Stimulated activated CD4-positive, alpha-beta T cell treated with anti-CD3 and anti-CD28 coated beads, Interleukin-15, amount 100 ng/mL, for 1 hour (primary cell): ENCODE measurements at places on chromosomes 4 and X.

GRCh38 chr4:133839326-133839725 is 362.3 kb downstream of the PABPC4L start:
- DNase-seq, result no peak

- no peak for DNase-seq
These were observed 13.7 kb downstream of the PFKFB1 start for GRCh38 chrX:54980334-54980733.

- DNase-seq, result no peak
These were observed 13.1 kb downstream of the SLC25A5 start for GRCh38 chrX:119481323-119481801.

GRCh38 chr4:168743601-168744000 is 246.7 kb downstream of the PALLD start:
- no peak for DNase-seq

- DNase-seq, result no peak
These were observed 208.1 kb upstream of the EOLA2 start for GRCh38 chrX:150146271-150146896.

GRCh38 chr4:68062501-68062900 is 67.2 kb downstream of the TMPRSS11F start:
- DNase-seq, result no peak

DNA sequence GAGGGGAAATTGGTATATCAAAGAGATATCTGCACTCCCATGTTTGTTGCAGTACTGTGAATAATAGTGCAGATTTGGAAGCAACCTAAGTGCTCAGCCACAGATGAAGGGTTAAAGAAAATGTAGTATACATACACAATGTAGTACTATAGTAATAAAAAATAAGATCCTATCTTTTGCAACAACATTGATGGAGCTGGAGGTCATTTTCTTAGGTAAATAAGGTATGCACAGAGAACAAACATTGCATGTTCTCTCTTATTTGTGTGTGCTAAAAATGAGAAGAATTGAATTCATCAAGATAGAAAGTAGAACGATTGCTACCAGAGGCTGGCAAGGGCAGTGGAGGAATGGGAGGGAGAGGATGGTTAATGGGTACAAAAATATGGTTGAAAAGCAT is 117.9 kb upstream of the TRAM1L1 start:
- DNase-seq, result no peak

GRCh38 chrX:131288738-131289511 is at the start of gene IGSF1:
Gene IGSF1 (minus strand): TSS chrX:131289306. CDS start chrX:131286674, 2,632 bp downstream.
- no peak for DNase-seq

GRCh38 chrX:134172588-134173259 is 64.3 kb upstream of the CCDC160 start:
- DNase-seq, result peak; percentile 6

GRCh38 chr4:155999725-156000124 is 46.1 kb upstream of the CTSO start:
- no peak for DNase-seq

DNA sequence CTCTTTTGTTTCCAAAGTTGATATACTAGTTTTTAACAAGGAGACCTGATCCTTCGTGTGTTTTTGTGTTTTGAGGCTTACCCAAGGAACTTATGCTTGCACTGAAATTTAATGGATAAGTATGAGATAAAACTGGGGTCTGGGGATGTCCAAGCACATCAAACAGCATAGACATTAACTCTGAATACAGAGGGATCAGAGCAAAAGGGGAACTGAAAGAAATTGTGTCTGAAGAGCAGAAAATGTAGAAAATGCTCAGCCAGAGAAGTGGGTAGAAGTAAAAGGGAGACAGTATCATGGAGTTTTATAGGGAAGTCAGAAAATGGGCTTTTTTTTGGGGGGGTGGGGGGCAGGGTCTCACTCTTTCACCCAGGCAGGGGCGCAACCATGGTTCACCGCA is 695.4 kb downstream of the ARAP2 start:
- DNase-seq, result no peak

GRCh38 chr4:181611033-181611711 is 632.0 kb upstream of the TENM3 start:
- no peak for DNase-seq

- no peak for DNase-seq
These were observed 211.1 kb upstream of the MAMLD1 start for GRCh38 chrX:150152036-150152435.

DNA sequence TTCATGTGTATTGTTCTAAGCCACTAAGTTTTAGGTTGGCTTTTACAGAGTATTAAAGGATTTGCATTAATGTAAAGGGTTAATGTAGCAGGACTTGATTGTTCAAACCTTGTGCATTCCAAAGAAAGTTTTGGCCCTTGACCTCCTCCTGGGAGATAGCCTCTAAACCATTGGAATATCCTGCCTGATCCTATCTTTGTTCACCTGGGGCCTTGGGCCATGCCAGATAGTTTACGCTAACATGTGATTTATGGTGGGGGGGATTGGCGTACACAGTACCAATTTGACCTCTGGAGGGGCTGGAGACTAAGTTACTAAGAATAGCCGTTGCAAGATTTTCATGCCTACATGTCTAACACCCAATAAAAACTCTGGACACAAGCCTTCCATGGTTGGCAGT is 1002.7 kb upstream of the PABPC4L start:
- no peak for DNase-seq

GRCh38 chr4:8446122-8446521 is 5.5 kb downstream of the TRMT44 start:
- DNase-seq, result no peak

GRCh38 chr4:67080046-67080557 is 465.2 kb downstream of the CENPC start:
- no peak for DNase-seq

DNA sequence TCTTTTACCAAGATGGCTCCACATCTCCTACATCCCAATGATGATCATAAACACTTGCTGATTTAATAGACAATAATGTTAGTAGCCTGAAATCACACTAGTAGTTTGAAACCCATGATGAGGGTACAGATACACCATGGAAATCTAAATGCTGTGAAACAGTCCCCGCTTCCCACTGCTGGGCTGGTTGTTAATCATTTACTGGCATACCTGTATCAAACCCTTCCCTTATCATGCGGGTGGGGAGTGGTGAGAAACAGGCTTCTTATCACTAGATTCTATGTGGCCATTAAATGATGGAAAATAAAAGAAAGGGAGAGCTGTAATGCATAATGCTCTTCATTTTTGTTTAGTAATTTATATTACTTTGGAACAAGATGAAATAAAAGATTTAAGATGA is 21.9 kb downstream of the MAOA start:
- no peak for DNase-seq

GRCh38 chrX:65755786-65756185 is 88.3 kb downstream of the MSN start:
- no peak for DNase-seq

DNA sequence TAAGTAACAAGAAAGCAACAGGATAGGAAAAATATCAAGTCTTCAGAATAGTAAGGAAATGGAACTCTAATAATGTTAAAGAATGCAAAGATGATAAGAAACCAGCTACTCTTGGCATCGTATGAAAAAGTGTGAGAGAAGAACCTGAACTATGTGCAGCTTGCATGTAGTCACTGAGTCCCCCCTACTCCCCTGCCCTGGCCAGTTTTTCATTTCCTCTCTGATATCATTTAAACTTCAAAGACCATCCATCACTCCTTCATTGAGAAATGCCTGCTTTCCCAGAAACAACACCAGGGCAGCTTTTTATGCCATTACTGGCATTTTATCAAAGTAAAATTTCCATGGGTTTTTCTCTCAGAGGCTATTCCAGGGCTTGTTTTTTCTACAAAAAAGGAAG is 28.1 kb downstream of the INPP4B start:
- no peak for DNase-seq

DNA sequence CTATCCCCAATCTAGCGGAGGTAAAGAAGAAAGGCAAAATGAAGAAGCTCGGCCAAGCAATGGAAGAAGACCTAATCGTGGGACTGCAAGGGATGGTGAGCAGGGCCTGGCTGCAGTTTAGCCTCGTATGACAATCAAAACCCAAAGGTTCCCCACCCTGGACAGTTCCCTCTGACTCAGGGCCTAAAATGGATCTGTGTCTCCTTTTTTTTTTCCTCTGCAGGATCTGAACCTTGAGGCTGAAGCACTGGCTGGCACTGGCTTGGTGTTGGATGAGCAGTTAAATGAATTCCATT is 986 bp downstream of the HDAC6 start:
- DNase-seq, result no peak

GRCh38 chr4:103012551-103012950 is 7.0 kb downstream of the SLC9B1 start:
- DNase-seq, result no peak

- DNase-seq, result no peak
These were observed 31.2 kb upstream of the MCF2 start for GRCh38 chrX:139739138-139739537.

DNA sequence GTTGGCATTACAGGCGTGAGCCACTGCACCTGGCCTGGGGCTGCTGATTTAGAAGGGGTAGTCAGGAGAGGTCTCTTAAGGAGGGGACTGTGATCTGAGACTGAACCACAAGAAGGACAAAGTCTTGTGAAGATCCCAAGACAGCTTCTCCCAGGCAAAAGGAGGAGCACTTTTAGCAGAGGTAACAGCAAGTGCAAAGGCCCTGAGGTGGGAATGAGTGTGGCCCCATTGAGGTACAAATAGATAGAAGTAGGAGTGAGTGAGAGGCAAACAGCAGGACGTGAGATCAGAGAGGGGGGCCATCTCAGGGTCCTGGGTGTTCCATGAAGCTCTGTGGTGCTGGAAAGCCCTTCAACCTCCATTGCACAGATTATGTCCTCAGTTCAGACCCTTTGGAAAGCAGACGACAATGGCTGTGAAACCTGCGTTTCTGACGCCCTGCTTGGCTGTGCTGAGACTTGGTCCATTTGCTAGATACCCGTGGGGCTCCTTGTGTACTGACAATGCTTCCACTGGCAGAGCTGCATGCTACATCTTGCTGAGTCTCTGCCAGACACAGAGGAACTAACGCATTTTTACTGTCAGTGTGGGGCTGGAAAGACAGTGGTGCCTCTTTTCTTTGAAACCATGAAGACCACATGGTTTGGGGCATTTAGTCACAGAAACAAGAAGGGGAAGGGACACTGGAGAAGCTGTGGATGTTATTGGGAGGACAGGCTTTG is 1.3 kb upstream of the CCKAR start:
- DNase-seq, result no peak

DNA sequence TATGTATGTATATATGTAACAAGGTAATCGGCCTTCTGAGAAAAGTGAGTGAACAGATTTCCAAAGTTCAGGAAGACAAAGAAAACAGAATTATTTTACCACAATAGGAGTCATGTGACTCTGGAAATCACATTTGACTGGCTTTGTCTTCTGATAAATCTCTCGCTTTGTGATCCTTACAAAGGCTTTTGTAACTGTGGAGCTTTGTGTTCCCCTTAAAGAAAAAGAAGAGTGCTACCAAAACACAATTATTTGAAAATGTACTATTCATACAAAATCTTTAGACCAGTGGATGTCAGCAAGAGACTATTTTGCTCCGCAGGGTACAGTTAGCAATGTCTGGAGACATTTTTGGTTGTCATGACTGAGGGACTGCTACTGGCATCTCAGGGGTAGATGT is 238.8 kb downstream of the LDB2 start:
- no peak for DNase-seq

DNA sequence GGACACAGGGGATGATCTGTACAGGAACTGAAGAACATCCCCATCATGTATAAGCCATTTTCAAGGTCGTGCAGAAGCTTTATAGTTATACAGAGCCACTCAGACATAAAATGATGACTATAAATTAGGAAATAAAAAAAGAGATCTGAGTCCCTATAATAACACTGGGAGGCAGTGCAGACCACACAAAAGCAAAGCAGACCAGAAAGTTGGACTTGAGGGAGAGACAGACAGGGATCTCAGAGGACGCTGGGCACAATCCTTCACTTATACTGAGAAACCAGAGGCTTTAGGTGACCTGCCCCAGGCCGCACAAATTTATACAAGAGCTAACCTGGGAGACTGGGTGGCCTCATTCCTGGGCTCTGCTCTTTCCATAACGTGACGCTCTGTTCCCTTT is 70.5 kb downstream of the HADH start:
- DNase-seq, result no peak

DNA sequence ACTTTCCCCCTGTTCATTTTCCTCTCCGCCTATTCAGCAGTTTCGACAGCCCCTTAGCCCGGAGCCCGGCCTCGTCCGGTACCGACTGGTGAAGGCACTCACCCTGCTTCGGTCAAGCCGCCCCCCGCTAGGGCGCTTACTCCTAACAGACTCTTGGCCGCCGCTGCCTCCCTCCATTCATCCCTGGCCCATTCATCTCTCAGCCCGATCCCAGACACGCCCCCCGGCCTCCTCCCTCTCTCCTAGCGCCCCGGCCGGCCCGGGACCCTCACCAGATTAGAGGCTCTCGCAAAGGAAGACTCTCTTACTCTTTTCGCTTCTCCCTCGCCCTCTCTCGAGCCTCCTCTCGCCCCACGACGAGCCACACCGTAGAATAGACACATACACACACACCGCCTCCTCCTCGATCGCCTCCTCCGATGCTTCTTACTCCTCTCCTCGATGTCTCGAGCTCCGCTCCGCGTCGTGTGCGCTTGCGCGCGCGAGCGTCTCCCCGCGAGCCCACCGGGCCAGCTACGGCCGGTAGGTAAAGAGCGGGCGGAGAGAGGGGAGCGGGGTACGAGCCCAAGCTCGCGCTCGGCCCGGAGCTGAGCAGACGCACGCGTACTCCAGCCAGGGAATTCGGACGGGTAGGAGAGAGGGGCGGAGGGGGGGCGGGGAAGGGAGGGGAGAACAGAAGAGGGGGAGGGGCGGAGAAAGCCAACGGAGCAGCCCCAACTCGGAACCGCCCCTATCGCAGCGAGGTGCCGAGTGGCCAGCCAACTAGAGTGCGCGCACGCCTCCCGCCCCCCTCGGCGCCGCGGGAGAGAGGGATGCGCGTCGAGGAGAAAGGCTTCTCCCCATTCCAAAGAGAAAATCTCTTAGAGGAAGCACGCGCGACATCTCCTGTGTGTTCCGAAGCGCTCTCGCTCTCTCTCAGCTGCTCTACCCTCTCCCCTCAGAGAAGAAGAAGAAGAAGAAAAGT is at the start of gene WNK3:
WNK3 (minus strand) TSS at position 633 of the 964 bp plus-strand sequence.
- peak; percentile 1 for DNase-seq

GRCh38 chr4:185384930-185385331 is 10.8 kb downstream of the LRP2BP start:
- DNase-seq, result no peak

DNA sequence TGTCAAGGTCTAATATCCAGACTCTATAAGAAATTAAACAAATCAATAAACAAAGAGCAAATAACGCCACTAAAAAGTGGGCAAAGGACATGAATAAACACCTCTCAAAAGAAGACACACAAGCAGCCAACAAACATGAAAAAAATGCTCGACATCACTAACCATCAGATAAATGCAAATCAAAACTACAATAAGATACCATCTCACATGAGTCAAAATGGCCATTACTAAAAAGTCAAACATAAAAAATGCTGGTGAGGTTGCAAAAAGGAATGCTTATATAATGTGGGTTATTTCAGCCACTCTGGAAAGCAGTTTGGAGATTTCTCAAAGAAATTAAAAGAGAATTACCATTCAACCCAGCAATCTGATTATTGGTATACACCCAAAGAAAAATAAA is 481.1 kb downstream of the STPG2 start:
- no peak for DNase-seq
